ENCODE measurements at places on chromosomes 4 and X.

DNA sequence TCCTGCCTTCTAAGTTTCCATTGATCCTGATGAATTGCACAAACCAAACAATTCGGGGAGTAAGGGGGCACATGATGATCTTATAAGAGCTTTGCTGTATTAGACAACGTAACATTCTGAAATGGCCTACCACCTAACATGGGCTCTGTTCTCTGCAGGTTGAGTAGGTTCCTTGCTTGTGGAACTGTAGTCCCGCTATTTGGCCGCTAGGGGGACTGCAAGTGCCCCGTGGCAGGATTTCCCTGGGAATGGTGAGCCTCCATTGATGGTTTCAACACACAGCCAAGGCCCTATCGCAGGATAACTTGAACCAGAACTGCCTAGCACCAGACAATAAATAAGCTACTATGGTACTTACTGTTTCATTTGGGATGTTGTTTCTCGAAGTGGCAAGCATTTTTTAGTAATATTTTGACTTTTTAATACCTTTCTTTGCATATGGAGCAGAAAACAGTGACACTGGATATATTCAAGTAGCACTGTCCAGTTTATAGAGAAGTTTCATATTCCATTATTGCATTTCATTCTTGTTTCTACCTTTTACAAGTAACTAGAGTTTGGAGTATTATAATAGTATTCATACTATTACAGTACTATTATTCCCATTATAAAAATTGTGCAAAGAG is 11.9 kb downstream of the AR start:
- no peak overlapping the region for H3K27ac ChIP-seq
- no peaks in the 10 kb centered on the region for H3K36me3 ChIP-seq
- DNase-seq: peak; percentile 25
- H3K4me3 ChIP-seq: no peak overlapping the region

DNA sequence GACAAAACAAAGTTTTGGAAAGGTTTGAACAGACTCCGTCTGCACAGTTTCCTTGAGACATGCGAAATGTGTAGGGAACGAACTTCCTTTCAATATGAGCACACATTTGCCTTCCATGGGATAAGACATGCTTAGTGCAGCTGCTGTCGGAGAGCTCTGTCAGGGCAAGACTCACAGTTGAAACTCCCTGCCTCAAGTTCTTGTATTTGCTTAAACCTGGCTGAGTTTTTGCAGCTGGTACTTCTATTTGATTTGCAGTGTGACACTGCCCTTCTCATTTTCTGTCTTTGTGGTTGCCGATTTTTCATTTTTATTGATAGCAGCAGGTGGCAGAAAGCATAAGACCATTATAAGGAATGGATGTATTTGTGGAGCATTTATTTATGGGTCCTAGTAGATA is 18.2 kb upstream of the RHOH start:
- H3K4me1 ChIP-seq: peaks cover 46% of the 10 kb centered on the region
- DNase-seq: no peak
- H3K27me3 ChIP-seq: no peaks in the 10 kb centered on the region
- no peak overlapping the region for H3K4me3 ChIP-seq

- DNase-seq: peak; percentile 27
- H3K27me3 ChIP-seq: no peaks in the 10 kb centered on the region
- H3K4me3 ChIP-seq: no peak overlapping the region
- H3K27ac ChIP-seq: peak overlapping the region; percentile 76
- peaks cover 51% of the 10 kb centered on the region for H3K36me3 ChIP-seq
- peaks cover 78% of the 10 kb centered on the region for H3K4me1 ChIP-seq
Observed at GRCh38 chr4:925771-926500, 6.2 kb downstream of the GAK start.

- H3K4me3 ChIP-seq: no peak overlapping the region
- no peaks in the 10 kb centered on the region for H3K27me3 ChIP-seq
- peaks cover 64% of the 10 kb centered on the region for H3K4me1 ChIP-seq
Observed at GRCh38 chr4:2574009-2574408, 37.6 kb downstream of the FAM193A start.

DNA sequence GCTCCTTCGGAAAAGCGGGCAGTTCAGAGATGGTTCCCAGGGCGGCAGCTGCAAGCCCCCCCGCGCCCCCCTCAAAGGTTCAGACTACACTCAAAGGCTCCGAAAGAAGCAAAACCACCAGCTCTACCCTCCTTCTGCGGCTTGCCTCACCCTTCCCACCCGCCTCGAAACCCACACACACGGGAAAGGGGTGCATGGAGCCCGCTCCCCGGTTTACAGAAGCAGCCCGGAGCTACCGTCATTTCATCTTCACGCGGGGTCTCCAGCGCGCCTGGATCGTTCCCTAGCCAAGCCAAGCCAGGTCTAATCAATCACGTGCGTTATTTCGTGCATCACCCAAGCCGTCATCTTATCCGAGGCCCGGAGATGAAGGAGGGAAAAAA is 1.2 kb downstream of the NLGN4X start:
- peaks cover 8% of the 10 kb centered on the region for H3K4me1 ChIP-seq
- DNase-seq: no peak
- H3K27ac ChIP-seq: no peak overlapping the region
- peaks cover 68% of the 10 kb centered on the region for H3K27me3 ChIP-seq

- H3K36me3 ChIP-seq: peaks cover 24% of the 10 kb centered on the region
- H3K4me1 ChIP-seq: no peaks in the 10 kb centered on the region
- H3K27me3 ChIP-seq: peaks cover 17% of the 10 kb centered on the region
- H3K27ac ChIP-seq: no peak overlapping the region
- DNase-seq: no peak
- H3K4me3 ChIP-seq: no peak overlapping the region
Observed at GRCh38 chrX:38273453-38273852, 52.8 kb upstream of the SRPX start.

DNA sequence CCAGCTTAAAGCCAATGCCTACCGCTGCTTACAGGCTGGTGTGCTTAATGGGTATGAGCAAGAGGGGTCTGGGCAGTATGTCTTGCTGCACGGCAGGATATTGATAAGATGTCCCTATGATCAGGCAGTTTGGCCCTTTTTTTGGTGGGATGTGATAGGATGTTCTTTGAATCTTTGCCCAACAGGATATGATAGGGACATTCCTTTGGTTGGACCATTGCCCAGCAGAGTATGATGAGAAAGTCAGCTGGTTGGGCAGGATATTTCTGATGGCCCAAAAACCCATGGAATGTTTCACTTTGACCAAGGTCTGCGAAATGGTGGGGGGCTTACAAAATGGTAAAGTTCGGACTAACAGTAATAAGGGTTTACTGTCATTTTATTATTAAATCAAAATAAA is 1060.6 kb downstream of the STIM2 start:
- no peaks in the 10 kb centered on the region for H3K4me1 ChIP-seq
- DNase-seq: no peak
- no peaks in the 10 kb centered on the region for H3K36me3 ChIP-seq
- H3K27ac ChIP-seq: no peak overlapping the region
- no peaks in the 10 kb centered on the region for H3K27me3 ChIP-seq

GRCh38 chr4:140308366-140309123 is 64.9 kb upstream of the SCOC start:
- H3K36me3 ChIP-seq: no peaks in the 10 kb centered on the region
- H3K4me3 ChIP-seq: no peak overlapping the region
- peaks cover 5% of the 10 kb centered on the region for H3K27me3 ChIP-seq
- DNase-seq: no peak

- no peak overlapping the region for H3K4me3 ChIP-seq
- DNase-seq: no peak
- no peaks in the 10 kb centered on the region for H3K4me1 ChIP-seq
- H3K36me3 ChIP-seq: no peaks in the 10 kb centered on the region
Observed at GRCh38 chr4:107843391-107843790, 18.7 kb downstream of the SGMS2 start.

DNA sequence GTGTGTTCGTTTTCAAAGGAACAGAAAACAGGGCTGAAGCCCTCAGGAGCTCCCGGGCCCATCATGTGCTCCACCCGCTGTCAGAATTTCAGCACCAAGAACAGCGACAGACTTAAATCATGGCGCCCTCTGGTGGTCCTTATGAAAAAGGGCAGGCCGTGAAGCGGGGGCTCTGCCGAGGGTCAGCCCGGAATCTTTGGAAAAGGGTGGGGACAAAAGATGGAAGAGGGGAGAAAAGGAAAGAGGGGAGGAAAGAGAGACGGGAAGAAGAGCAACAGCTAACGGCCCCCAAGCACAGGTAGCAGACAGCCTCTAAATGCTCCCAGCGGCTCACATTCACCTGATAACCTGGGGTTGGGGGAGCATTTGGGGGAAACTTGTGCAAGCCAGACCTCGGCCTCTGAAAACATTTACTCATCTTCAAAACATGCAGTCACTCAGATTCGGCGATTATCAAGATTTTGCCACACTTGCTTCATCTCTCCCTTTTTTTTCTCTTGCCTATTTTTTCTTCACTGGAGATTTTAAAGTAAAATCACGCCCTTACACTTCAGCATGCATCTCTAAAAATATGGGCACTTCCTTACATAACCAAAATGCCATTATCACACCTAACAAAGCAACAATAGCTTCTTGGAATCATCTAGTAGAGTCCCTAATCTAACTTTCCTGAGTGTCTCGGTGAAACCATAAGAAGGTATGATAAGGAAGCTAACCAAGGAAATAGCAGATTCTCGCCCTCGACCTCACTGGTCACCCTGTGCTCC is 28.1 kb upstream of the MAN2B2 start:
- no peaks in the 10 kb centered on the region for H3K36me3 ChIP-seq
- no peak overlapping the region for H3K27ac ChIP-seq
- H3K4me1 ChIP-seq: no peaks in the 10 kb centered on the region
- no peak overlapping the region for H3K4me3 ChIP-seq
- peak; percentile 60 for DNase-seq

GRCh38 chr4:120714417-120715010 is 208.0 kb downstream of the PRDM5 start:
- H3K36me3 ChIP-seq: no peaks in the 10 kb centered on the region
- peaks cover 14% of the 10 kb centered on the region for H3K27me3 ChIP-seq
- peaks cover 1% of the 10 kb centered on the region for H3K4me1 ChIP-seq
- H3K27ac ChIP-seq: no peak overlapping the region
- no peak overlapping the region for H3K4me3 ChIP-seq

- no peaks in the 10 kb centered on the region for H3K27me3 ChIP-seq
- no peak for DNase-seq
- H3K4me1 ChIP-seq: no peaks in the 10 kb centered on the region
- H3K27ac ChIP-seq: no peak overlapping the region
- H3K36me3 ChIP-seq: no peaks in the 10 kb centered on the region
- H3K4me3 ChIP-seq: no peak overlapping the region
Observed at GRCh38 chr4:25104591-25104990, 55.7 kb downstream of the SEPSECS start.

DNA sequence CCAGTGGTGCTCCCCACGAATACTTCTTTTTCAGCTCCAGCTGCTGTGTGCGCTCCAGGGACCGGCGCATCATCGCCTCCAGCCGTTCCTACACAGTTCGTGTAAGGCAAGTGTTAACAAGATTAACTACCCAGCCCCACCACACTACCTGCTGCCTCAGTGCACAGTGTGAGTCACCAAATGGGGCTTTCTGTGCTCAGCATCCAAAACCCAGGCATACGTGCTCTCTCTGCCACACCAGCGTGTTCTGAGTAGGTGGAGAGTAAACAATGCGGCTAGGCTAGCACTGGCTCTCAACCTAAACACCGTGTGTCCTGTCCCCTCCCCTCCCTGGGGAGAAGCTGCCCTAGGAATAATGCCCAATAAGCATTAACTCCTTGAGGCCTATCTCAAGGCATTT is 60.0 kb downstream of the MAP7D2 start:
- peaks cover 6% of the 10 kb centered on the region for H3K4me1 ChIP-seq
- DNase-seq: no peak

- no peaks in the 10 kb centered on the region for H3K4me1 ChIP-seq
- H3K36me3 ChIP-seq: no peaks in the 10 kb centered on the region
- no peaks in the 10 kb centered on the region for H3K27me3 ChIP-seq
- no peak overlapping the region for H3K4me3 ChIP-seq
Observed at GRCh38 chr4:108965016-108965415, 202.2 kb upstream of the ETNPPL start.

GRCh38 chr4:78926826-78927225 is 12.4 kb downstream of the PAQR3 start:
- H3K4me3 ChIP-seq: no peak overlapping the region
- no peak for DNase-seq
- peaks cover 1% of the 10 kb centered on the region for H3K4me1 ChIP-seq
- no peak overlapping the region for H3K27ac ChIP-seq
- no peaks in the 10 kb centered on the region for H3K27me3 ChIP-seq
- H3K36me3 ChIP-seq: peaks cover 82% of the 10 kb centered on the region

DNA sequence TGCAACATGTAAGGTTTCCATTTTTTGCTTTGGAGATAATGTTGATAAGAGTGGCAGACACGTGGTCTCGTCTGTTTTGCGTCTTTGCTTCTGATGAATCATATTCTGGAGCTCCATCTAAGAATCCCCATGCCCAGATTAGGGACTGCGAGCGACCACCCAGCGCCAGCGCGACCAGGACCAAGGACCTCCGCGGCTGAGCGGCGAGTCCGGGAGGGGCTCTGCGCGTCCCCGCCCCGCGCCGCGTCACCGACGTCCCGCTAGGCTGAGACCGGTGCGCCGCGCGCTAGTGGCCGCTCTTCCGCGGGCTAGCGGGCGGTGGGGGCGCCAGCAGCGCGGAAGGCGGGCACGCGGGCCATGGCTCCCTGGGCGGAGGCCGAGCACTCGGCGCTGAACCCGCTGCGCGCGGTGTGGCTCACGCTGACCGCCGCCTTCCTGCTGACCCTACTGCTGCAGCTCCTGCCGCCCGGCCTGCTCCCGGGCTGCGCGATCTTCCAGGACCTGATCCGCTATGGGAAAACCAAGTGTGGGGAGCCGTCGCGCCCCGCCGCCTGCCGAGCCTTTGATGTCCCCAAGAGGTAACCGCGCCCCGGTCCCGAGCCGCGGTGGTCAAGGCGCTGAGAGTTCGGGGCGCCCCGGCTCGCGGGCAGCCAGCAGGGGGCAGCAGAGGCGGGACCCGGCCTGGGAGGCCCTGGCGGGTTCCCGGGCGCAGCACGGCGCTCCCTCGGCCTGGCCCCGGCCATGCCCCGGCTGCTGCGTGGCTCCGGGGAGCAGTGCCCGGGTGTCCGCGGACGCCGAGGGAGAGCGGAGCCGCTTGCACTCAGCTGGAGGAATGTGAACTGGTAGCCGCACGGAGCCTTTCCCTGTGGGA is at the start of gene SRD5A3:
TSS of gene SRD5A3 (plus strand) at position 263 of the 871 bp plus-strand sequence. CDS start at position 358, 95 bp downstream.
- H3K27me3 ChIP-seq: no peaks in the 10 kb centered on the region
- H3K4me1 ChIP-seq: peaks cover 23% of the 10 kb centered on the region
- DNase-seq: peak; percentile 92
- H3K36me3 ChIP-seq: peaks cover 2% of the 10 kb centered on the region
- H3K27ac ChIP-seq: peak within 1 kb of the TSS; percentile 92

DNA sequence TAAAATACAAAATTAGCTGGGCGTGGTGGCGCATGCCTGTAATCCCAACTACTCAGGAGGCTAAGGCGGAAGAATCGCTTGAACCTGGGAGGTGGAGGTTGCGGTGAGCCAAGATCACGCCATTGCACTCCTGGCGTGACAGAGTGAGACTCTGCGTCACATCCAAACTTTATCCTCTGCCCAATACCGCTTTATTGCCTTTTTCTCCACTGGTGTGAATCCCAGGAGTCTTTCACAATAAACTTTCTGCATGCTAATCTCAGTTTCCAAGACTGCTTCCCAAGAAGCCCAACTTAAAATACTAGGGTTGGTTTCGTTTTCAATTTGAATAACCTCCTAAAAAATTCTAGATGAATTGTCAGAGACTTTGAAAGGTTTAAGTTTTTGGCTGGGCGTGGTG is 27.2 kb upstream of the DHX15 start:
- H3K27me3 ChIP-seq: peaks cover 8% of the 10 kb centered on the region
- H3K4me1 ChIP-seq: peaks cover 6% of the 10 kb centered on the region
- H3K4me3 ChIP-seq: no peak overlapping the region
- no peak overlapping the region for H3K27ac ChIP-seq
- DNase-seq: no peak
- H3K36me3 ChIP-seq: no peaks in the 10 kb centered on the region

- DNase-seq: no peak
- H3K4me3 ChIP-seq: no peak overlapping the region
- H3K4me1 ChIP-seq: no peaks in the 10 kb centered on the region
- peaks cover 26% of the 10 kb centered on the region for H3K27me3 ChIP-seq
- H3K27ac ChIP-seq: no peak overlapping the region
Observed at GRCh38 chr4:101689220-101689619, 101.3 kb upstream of the BANK1 start.
